ENCODE measurements at places on chromosomes 1 and 21.

DNA sequence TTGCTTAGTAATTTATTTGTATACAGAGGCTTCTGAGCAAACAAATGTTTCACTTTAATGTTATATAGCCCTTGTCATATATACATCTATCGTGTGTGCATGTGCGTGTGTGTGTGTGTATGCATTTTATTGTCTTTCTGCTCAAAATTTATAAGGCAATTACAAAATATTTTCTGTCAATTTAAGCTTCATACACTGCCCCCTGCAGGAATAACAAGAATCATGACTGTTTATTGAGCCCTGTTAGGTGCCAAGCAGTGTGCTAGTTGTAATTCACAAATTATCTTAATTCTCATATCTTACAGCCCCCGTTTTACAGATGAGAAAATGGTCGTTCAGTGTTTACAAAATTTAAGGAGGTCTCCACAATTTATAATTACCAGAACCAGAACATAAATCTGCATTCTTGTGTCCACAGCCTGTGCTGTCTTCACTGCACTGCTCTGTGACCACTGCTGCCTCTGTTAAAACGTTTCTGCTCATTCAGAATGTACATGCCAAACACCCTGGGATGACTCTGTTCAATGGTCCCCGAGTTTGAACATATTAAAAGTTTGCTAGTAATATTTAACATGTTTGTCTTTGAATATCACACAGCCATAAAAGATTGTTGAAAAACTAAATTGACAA, 181.3 kb downstream of the ATP6V1G3 start:
- DNase-seq: no peak

- no peak for DNase-seq
These were observed 12.3 kb upstream of the SEMA4A start for GRCh38 chr1:156140879-156141707.

GRCh38 chr1:183070923-183071618, 47.9 kb downstream of the LAMC1 start:
- no peak for DNase-seq

DNA sequence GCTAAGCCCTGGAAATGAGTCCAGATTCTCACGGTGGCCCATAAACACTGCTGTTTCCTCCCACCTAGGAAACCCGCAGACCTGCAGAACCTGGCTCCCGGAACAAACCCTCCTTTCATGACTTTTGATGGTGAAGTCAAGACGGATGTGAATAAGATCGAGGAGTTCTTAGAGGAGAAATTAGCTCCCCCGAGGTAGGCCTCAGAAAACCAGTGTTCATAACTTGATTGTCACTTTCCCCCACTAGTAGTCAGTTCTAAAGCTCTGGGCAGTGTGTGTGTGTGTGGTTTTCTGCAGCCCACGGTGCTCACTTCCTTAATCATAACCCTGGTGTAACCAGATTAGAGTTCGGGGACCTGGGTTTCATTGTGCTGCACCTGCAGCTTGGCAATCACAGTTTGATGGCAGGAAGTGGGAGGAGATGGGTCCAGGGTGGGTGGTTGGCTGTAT, 39.1 kb downstream of the CLIC6 start:
- no peak for DNase-seq

DNA sequence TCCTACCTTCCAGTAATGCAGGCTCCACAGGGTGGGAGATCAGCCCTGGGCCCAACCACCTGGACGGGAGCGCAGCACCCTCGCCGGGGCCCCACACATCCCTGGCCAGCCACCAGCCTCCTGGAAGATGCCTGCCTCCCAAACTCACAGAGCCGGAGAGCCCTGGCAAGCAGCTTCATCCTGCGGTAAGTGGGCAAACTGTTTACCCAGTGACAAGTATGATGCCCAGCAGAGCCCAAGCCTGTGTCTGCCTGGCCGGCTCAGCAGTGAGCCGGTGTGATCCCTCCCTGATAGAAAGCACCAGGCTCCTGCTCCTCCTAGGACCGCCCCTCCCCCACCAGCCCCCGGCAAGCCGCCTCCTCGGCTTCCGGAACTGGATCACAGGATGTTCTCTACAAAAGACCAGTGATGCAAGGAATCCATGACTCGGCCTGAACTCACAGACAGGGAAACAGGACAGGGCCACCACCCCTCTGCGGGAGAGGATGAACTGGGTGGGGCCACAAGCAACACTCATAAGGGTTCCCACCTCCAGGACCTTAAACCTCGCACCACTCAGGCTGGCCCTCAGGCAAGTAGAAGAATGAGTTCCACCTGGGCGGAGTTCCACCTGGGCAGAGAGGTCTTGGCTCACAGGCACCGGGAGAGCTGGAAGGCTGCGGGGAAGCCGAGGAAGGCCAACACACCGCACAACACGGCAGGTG, 7.9 kb downstream of the ACOT7 start:
- no peak for DNase-seq

DNA sequence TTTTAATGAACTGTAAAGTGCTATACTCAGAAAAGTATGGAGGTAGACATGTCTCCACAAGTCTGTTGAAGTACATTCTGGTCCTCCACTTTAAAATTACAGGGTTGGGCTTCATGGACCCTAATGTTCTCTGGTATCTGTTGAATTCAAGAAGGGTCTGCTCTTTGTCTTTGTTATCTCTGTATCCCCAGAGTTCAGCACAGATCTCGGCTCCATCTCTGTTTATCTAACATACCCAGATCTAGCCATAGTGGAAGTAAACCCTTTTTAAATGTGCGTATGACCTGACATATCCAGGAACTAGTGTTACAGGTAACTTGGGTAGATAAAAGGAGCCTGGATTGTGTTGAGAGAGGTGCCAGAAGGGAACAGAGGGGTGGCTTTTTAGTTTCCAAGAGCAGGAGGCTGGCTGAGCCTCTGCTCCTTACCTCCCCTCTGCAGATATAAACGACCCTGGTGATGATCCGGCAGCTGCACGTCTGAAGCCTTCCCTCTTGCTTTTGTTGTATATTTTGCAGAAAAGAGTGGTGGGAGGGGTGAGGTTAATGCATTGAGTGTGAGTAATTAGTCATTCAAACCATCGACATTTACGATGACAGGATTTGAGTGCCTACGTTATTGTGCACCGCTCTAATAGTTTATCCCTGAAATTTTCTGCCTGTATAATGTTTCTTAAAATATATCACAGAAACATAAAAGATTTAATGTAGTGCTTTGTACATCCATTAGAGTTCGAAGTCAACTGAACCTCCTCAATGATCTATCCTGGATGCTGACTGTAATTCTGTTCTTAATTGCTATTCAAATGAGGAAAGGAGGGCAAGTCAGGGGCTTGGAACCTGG, 30.8 kb downstream of the ELAVL4 start:
- no peak for DNase-seq

- DNase-seq: no peak
These were observed 757.1 kb downstream of the KCNT2 start for GRCh38 chr1:195851016-195851601.

DNA sequence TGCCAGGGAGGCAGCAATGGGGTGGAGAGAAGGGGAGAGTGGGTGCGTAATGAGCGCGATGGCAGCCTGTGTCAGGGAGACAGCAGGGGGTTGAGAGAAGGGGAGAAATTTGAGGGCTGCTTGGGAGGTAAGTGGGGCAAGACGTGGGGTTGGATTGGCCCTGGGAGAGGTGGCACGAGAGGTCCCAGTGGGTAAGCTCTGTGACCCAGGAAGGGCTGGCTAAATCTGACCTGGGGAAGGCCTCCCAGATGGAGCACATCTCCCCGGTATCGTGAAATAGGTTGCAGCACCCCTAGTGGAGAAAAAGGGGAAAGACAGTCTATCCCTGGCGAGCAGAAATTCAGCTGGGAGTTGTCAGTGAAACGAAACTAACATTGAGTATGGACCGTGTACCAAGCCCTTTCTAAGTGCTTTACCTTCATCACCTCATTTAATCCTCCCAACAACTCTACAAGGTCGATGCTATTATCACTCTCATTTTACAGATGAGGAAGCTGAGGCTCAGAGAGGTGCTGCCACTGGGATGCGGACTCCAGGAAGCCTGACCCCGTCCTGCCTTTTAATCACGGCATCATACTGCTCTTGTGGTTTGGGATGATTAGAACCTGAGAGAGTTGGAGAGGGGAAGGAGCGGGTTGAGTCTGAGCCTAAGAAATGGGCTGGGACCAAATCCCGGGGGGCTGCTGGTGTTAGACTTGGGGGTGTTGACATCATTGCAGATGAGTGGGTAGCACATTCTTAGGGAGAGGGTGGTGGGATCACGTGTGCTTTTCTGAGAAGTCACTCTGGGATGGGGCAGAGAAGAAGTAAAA, 56.6 kb upstream of the RPL11 start:
- no peak for DNase-seq

GRCh38 chr1:113981962-113982931, 3.0 kb downstream of the OLFML3 start:
- no peak for DNase-seq

DNA sequence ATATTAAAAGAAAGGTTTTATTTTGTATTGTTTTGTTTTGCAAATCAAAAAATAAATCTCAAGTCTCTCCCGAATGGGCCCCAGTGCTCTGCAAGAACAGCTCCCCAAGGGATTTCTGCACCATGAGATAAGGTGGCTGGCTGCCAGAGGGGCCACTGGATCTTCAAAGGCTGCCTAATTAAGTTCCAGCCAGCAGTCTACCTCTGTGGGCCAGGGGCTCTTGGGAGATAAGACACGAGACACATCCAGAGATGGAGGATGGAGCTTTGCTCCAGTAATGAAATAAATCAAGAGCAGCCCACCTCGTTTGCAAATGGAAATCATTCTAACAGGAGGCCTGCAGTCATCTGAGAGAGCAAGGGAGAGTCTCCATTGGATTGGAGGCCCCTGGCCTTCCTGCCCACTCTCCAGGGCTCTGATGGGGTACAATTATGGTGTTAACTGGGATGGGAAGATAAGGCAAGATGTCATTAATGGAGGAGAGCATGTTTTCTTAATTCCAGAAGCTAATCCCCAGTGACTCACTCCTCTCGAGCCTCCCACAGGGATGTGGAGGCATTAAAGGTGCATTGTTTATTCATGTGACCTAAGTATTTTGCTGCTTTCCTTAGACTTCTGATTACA, 155.2 kb upstream of the KAZN start:
- no peak for DNase-seq
